ENCODE measurements at places on chromosomes 16 and 17. TPM values are rescaled to one million over a fixed set of nuclear protein-coding genes. Genes with fewer than 3 reads are reported as not detected.
A peak's percentile ranks its signal among the peaks of the same experiment; 100 is the strongest.

Gene PLA2G10
- total RNA-seq = 1.5 TPM

DNA sequence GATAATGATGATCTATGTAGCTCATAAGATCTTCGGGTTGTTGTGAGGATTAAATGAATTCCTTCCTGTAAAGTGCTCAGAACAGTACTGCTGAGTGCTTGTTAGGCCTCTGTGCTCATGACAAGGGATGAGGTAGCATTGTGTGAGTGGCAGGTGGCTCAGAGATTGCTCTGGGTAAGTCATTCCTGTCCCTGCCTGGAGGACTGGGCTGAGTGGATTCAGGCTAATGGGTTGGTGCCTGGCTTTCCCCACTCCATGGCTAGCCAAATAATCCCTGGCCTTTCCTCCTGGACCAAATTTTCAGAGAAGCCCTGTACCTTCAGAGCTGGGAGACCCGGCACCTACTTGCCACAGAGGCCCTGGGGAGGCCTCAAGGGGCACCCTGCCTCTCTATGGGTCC lies 1.3 kb upstream of the CCDC92B start:
- no peaks in the 10 kb centered on the region for H3K4me1 ChIP-seq
- no peak for DNase-seq
- no peak overlapping the region for H3K27ac ChIP-seq
- no peak overlapping the region for H3K4me3 ChIP-seq

GRCh38 chr17:61551255-61551742 lies 39.7 kb downstream of the NACA2 start:
- no peak overlapping the region for H3K4me3 ChIP-seq
- DNase-seq = no peak
- no peak overlapping the region for H3K27ac ChIP-seq
- H3K4me1 ChIP-seq = no peaks in the 10 kb centered on the region

- no peak for DNase-seq
- no peak overlapping the region for H3K27ac ChIP-seq
- H3K36me3 ChIP-seq = no peaks in the 10 kb centered on the region
- no peak overlapping the region for H3K4me3 ChIP-seq
- H3K27me3 ChIP-seq = no peaks in the 10 kb centered on the region
These were observed 177.0 kb downstream of the PHKB start for GRCh38 chr16:47638175-47638574.

DNA sequence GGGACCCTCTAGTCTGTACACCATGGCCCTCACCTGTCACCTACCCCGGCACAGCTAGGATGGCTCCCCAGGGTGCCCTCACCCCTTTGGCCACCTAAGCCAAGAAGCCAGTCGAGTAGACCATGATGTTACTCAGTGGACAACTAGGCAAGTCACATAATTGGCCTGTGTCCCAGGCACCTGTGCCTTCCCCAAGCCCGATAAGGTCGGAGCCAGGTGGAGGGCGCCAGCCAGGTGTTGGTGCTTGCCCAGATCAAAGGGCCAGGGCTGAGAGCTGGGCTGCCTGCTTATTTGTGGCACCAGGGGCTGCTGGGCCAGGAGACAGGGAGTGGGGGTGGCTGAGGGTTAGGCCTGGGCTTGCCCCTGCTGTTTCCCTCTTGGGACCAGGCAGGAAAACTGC lies 16.8 kb downstream of the SPNS2 start:
- no peak overlapping the region for H3K4me3 ChIP-seq
- H3K27me3 ChIP-seq = no peaks in the 10 kb centered on the region
- H3K4me1 ChIP-seq = peaks cover 6% of the 10 kb centered on the region
- no peak for DNase-seq
- H3K27ac ChIP-seq = peak overlapping the region; percentile 58

GRCh38 chr16:81485824-81486539 lies 41.4 kb downstream of the CMIP start:
- no peak for DNase-seq
- H3K4me1 ChIP-seq = no peaks in the 10 kb centered on the region
- H3K4me3 ChIP-seq = no peak overlapping the region
- no peak overlapping the region for H3K27ac ChIP-seq
- H3K36me3 ChIP-seq = no peaks in the 10 kb centered on the region
- H3K27me3 ChIP-seq = no peaks in the 10 kb centered on the region

GRCh38 chr17:77146246-77146632 lies 5.5 kb downstream of the SEC14L1 start:
- DNase-seq = no peak
- H3K36me3 ChIP-seq = no peaks in the 10 kb centered on the region
- H3K27me3 ChIP-seq = no peaks in the 10 kb centered on the region
- H3K4me1 ChIP-seq = peaks cover 8% of the 10 kb centered on the region
- H3K27ac ChIP-seq = peak overlapping the region; percentile 41
